ENCODE measurements at places on chromosomes 4 and X.

DNA sequence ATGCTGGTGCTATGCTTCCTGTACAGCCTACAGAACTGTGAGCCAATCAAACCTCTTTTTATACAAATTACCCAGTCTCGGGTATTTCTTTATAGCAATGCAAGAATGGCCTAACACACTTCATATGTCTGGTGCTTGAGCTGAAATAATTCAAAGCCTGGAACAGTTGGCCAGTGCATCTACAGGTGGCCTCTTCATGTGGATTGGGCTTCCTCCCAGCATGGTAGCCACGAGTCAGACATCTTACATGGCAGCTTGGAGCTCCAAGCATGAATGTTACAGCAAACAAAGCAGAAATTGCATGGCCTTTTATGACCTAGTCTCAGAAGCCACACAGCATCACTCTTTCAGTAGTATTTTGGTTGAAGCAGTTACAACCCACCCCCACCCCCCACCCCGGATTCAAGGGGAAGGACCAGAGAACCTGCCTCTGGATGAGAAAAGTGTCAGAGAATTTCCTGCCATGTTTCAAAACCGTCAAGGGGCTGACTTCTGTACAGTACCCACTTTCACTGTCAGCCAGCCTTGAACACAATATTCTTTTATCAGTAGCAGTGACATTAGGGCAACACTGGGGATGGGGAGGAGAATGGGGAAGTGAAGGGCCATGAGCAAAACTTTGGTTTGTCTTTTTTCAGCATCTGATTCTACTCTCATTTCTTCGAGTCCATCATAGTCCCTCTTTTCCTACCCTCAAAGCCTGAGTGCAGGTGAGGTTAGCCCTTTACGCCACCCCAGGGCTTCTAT is 368.7 kb downstream of the BCOR start:
- no peak for DNase-seq

DNA sequence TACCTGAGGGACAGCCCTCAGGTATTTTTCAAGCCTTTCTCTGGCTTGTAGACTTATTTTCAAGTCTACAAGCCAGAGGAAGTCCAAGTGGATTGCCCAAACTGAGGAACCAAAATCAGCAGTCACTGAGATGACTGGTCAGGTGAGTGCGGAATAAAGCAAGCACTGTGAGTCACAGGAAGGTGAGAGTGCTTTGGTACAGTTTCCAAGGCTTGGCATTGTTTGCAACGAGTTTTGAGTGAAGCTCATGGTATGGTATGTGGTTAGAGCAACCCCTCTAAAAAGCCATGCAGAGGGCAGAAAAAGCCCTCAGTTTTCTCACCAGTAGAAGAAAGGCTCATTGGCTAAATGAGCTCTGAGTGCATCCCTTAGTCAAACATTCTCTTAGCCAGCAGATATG is 112.8 kb upstream of the EOLA2 start:
- DNase-seq, result no peak

DNA sequence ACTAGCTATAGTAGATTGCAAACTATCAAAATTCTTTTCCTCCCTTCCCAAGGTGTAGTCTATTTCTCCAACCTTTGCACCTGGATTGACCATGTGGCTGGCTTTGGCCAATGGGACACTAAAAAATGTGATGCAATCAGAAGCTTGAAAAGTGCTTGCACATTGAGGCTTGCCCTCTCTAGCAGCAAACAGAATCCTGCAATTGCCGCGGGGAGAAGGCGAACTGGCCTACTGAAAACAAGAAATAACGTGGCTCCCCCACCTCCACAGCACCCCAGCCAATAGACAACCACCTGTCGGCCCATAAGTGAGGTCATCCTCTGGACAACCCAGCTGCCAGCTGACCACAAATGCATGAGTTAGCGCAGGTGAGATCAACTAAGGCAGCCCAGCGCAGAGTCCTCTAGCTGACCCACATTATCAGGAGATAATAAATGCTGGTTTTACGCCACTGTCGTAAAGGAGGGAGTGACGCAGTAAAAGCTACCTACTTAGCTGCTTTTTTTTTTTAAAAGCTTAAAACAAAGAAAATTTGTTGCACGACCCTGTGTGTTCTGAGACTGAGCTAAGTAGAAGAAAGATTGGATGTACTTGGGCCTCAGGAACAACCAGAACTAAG is 95.2 kb downstream of the GK start:
- no peak for DNase-seq

DNA sequence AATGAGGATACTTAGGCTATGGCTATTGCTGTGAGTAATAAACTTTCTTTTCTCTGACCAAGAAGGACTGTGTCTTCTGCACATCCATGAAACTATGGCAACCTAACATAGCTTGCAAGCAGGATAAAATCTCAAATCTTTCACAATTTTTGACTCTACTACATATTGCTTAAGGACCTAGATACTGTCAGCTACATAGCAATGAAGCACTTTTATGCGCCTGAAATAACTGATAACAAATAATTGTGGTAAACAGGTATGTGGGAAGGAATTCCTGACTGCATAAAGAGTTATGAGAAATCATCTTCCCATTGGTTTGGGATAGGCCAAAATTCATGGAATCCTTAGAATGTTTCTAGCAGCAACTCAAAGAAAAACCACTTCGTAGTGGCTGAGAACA is 41.2 kb upstream of the PDGFC start:
- DNase-seq, result peak; percentile 80

DNA sequence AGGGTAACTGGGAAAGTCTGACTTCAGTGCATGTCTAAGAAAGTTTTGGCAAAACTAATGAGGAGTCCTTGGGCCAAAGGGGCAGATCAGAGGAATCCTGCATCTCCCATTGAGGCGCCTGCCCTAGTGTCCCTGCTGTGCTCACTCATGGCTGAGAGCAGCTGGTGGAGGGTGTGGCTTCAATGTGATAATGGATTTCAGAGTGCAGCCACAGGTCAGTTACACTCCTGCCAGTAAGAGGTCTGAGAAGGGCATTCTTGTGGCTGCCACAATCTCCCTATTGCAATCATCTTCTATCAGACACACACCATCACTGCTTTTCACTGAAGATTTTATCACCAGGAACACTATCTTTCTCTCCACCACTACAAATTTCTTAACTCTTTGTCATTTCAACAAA is 457.1 kb downstream of the MID1IP1 start:
- peak; percentile 16 for DNase-seq

DNA sequence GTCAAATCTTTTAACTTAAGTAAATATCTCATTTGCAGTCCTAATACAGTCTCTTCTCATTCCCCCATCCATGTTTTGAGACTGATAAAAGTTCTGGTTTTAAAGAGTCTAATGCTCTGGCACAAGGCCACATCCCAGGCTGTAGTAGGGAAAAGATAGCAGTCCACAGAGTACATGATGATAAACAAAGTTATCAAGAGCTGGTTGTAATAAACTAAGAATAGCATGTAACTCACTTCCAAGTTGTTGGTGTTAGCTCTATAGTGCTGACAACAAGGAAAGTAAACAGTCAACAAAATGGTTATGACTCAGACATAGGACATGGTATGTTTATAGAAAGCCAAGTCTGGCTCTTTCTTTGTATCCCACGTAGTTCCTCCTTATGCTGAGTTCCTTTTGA is 21.8 kb upstream of the AREG start:
- DNase-seq, result peak; percentile 24

DNA sequence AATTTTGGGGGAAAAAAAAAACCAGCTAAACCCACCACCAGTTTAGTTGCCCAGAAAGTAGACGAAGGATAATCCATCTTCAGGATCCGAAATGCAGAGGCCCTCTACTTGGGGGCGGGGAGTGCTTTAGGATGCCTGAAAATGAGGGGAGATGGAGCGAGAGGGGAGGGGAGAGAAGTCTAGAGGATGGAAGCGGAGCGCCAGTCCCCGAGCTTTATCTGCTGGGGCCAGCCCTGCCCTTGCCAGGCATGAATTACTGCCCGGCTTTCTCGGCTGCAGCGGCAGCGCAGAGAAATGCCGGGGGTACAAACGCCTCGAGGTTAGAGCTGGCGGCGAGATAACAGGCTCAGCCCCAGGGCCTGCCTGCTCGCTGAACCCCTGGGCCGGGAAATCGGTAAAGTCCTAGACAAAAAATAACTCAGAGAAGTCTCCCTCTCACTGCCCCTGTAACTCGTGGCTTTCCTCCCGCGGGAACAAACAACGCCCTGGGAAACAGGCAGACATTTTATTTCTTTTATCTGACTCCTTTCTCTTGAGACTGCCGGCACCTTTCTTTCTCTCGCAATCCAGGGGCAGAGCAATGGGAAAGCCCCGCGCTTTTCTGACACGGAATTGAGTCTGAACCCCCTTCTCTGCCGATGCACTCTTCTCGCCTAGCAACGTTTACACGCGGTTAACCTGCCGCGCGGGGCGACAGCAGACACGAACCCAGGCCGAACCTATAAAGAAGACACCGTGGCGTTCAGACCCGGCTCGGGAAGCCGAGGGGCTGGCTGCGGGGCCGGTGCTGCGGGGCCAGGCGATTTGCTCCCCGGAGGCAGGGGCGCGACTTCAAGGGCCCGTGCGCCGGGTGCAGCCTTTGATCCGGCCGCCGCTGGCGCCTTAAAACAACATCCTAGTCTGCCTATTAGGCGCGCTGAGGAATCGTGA is 3.1 kb upstream of the MSX1 start:
- no peak for DNase-seq

DNA sequence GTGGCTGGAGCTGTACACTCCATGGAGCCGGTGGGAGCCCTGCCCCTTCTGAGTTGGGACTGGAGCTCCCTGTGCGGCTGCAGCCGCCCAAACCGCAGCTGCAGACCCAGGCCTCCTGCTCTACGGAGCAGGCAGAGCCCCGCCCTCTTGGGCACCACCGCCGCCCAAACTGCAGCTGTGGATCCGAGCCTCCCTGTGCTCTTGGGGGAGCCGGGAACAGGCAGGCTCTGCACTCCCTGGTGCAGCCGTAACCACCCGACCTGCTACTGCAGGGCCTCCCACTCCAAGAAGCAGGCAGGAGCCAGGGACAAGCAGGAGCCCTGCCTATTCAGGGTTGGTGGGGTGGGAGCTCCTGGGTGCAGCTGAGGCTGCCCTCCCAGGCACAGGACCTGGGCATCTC is 237.5 kb upstream of the ATP6AP2 start:
- DNase-seq, result no peak

DNA sequence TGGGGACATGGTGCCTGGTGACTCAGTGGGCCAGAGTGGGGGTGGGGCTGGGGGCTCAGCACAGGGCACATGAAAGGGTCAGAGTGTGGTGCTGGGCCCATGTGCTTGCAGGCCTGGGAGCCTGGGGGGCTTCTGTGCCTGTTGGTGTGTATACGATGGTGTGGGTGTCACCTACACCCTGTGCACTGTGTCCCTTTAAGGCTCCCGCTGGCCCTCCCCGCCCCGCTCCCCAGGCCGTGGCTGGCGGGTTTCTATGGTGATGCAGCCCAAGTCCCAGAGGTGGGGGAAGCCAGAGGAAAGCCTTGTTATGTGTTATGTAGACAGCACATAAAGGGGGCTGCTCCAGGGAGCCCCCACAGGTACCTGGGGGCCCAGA is 5.5 kb downstream of the L1CAM start:
- DNase-seq, result no peak

GRCh38 chr4:83361416-83362103 is 26.9 kb upstream of the HPSE start:
- no peak for DNase-seq

- no peak for DNase-seq
Measured at GRCh38 chr4:133493776-133494175, 344.7 kb downstream of the PCDH10 start.

DNA sequence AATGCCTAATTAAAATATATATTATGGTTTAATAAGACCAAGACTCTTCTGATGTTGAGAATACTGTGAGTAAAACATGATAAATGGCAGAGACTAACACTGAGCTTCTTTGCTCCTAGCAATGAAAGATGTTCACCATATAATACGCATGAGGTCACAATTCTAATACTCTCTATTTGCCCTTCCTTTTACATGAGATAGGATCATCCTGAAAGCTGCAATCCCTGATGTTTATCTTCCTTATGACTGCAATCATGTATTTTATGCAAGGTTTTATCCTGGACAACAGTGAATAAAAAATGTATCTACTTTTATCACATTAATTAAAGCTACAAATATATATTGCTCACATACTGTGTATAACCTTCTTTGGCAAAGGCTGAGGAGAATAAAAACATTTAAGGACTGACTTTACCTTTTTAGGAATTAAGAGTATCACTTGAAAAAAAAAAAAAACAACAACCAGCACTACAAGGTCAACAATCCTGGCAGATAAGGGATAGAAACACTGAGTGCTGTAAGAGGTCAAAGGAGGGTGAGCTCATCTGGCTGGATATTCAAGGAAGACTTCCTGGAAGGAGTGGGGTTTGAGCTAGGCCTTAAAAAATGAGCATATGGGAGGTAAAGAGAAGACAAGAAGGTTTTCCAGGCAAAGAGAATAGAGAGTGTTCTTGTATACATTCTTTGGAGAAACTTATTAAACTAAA is 99.9 kb downstream of the AREG start:
- no peak for DNase-seq

DNA sequence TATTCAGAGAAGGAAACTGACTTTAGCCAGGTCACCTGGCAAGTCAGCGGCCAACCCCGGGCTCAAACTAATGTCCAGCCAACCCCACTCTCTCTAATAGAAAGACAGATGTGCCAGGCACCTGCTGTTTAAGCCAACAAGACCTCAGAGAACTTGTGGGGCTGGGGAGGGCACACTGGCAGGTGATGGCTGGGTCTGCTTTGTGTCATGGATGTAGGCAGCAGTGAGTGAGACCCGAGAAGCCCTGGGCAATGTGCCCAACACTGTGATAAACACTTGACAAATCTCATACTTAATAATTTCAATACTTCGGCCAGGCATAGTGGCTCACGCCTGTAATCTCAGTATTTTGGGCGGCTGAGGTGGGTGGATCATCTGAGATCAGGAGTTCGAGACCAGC is 9.0 kb upstream of the CD99L2 start:
- no peak for DNase-seq

GRCh38 chr4:151860561-151861093 is 99.8 kb upstream of the GATB start:
- no peak for DNase-seq

DNA sequence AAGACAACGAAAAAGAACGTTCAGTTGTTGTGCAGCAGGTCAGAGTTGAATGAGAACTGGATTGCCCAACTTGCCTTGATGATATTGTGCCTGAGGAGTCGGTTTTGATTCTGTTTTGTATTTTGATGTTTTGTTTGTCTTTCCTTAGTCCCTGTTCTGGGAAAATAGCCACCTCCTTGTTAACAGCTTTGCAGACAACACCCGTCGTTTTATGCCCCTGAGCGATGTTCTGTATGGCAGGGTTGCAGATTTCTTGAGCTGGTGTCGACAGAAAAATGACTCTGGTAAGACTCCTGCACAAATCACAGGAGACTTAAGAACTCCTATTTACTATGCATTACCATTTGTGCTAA is 4.5 kb downstream of the BST1 start:
- no peak for DNase-seq

DNA sequence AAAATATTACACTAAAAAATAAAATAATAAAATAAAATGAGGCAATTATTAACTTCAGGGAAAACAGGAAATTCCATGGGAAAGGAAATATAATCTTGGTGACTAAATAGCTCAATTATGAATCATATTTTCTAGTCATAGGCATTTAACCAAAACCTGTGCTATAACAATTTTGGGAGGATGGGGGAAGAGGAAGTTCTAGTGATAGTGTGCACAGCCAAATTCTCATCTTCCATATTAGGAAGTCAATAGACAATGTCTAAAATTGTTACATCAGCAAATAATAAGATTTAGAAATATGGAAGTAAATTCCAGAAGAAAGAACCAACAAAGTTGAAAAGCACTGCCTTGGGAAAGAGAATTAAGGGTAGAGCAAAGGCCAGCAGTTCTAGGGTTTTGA is 2.8 kb downstream of the AWAT2 start:
- peak; percentile 47 for DNase-seq

All from AG10803 (cell line).